Fibroblast of skin of abdomen (primary cell): ENCODE measurements at places on chromosomes 2 and 18.

DNA sequence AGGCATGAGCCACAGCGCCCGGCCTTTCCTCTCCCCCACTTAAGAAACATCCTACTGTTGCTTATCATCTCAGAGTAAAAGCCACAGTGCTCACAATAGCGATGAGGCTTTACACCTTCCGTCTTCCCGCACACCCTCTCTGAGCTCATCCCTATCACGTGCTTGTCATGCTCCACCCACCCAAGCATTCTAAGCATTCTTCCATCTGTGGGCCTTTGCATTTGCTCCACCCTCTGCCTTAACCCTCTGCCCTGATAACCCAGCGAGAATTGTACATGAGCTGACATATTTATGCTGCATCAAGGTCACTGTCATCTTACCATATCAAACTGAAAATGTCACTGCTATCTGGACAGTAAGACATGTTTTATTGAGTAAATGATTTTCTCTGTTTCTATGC is 22.6 kb downstream of the FOXI3 start:
- no peak for DNase-seq

DNA sequence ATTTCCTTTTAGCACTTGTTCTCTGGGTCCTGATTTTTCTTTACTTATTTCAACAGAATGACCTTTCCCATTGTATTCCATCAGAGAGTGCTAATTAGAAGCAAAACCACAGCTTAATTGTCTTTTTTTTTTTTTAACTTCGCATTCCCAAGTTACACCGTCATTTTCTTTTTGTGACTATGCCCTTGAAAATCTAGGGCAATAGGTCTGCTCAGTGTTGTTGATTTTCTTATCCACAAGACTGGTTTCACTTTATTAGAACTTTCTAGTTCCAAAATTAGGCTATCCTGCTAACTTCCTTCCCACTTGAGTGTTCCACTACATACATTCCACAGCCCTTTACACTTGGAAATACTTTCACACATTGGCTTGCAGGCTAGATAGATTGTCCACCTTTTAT is 18.7 kb upstream of the ADAM17 start:
- DNase-seq: no peak

DNA sequence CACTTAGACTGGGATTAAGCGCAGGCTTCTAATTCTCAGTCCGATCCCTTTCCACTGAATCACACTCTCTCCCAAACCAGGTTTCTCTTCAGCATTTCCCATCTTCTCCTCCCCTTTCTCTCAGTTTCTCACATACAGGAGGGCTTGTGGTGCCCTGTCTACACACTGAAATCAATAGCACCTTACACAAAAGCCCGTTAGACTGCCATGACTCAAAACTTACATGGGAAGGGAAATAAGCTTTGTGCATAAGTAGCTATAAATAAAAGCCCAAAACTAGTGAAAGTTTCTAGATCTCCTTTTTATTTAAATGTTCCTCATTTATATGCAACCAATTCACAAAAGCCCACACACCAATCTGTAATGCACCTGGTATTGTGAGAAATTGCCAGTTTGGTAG is 318.4 kb downstream of the TXNL1 start:
- DNase-seq: no peak

- DNase-seq: no peak
Measured at GRCh38 chr2:230205034-230205433, 14.8 kb downstream of the SP110 start.

GRCh38 chr2:57097855-57098254 is 914.1 kb downstream of the CCDC85A start:
- no peak for DNase-seq

DNA sequence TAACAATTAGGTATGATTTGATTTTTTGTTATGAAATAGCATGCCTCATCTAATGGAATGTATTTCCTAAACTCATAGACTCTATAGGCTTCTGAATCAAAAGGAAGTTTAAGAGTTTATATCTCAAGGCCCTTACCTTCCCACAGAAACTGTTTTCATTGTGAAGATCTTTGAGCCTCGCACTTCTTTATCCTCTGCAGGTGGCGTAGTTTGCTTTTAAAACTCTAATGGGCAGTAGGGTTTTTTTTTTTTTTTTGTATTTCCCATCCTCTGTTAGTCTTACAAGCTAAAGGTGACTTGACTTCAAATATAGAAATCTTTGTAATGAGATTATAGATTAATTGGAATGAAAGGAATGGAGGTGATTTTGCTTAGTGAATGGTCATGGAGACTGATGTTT is 28.3 kb downstream of the DYNC2LI1 start:
- DNase-seq: no peak

- no peak for DNase-seq
Measured at GRCh38 chr2:29097569-29097968, 17.6 kb upstream of the CLIP4 start.

DNA sequence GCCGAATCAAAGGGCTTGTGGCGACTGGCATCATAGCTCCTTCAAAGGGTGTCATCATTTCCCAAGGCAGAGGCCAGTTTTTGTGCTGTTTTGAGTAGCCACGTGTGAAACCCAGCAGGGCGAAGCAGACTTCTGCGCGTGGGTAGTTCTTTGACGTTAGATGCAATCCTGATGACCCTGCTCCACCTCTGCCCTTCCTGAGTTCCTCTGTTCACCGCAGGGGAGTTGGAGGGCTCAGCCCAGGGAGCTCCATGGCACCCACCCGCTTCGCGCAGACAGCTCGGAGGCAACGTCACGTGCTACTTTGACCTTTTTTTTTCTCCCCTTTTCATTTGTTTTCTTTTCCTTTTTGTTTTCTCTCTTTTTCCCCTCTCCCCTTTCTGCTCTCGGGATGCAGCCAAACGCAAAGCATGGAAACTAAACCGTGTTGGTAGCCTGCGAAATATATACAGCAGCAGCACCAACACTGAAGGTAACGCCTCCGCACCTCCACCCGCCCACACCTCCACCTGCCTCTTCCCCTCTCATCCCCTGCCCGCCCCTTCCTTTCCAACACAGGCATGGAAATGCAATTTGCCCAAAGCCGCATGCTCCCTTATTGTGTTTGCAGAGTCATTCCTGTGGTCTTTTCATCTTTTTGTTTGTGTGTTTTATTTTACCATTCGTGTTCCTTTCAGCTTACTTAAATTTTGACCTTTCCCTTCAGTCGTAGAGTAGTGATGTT is 153.6 kb downstream of the GBX2 start:
- no peak for DNase-seq

DNA sequence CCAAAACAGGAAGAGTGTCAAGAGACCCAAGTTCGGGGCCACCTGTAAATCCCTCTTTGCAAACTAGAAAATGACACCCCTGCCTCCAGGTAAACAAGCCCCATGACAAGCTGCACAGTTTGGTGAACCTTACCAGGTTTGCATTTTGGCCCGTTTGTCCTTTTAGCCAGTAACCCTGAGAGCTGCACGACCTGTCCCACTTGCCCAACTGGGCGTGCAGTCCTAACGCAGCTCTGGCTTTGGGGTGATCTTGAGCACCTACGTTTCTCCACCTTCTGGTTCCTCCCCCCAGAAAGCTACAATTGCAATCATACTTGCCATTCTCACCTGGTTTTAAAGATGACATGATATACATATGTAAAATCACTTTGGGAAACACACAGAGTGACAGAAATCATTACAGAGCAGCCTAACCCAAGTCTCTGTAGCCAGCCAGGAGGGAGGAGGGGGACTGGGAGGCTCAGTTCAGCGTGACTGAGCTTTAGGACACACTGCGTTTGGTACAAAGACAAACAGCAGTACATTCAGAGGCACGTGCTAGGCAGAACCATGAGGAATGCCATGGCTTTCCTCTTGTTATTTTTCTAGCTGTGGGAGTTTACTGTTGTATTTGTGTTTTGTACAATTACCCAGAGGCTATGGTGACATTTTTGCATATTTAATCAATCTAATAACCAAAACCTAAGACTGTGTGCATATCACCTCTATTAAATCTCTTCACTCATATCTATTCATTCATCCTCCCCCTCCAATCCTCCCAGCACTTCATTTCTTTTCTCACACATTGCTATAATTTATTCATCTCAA is 304.0 kb downstream of the IRS1 start:
- DNase-seq: no peak

- peak; percentile 66 for DNase-seq
Measured at GRCh38 chr2:25115902-25116301, 52.5 kb downstream of the POMC start.

DNA sequence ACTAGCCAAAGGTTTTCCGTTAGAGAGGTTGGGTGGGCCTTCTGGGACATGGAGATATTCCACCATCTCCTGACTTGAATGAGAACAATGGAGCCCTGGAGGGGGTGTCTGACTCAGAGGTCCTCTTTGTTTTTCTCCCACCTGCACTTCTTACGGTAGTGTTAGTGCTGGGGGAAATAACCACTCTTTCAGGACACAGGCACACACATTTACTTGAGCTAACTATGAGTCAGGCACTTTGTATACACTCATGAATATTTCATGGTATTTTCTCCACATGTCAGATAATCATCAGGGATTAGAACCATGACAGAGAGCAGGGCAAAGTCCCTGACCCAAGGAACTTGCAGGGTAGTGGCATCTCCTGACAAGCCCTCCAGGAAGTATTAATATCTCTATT is 439.1 kb downstream of the TSN start:
- no peak for DNase-seq

GRCh38 chr18:6055711-6056110 is 160.4 kb upstream of the TMEM200C start:
- peak; percentile 76 for DNase-seq

- DNase-seq: peak; percentile 17
Measured at GRCh38 chr2:68196120-68196716, 38.5 kb downstream of the PNO1 start.

DNA sequence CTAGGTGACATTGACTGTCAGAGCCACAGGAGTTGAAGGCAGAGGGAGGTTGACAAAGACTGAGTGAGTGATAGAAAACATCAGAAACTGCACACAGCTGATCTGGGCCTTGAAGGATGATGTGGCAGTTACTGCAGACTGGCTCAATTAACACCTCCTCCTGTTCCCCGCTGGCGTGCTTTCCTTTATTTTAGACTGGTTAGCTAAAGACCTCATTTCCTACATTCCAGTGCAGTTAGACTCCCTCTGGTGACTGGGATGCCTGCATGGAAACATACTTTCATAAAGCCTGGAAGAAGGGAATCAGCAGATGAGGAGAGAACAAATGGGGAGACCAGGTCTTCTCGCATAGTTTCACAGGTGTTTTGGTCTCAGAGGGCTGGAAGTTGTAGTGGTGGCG is 7.1 kb downstream of the TPGS2 start:
- DNase-seq: peak; percentile 34

DNA sequence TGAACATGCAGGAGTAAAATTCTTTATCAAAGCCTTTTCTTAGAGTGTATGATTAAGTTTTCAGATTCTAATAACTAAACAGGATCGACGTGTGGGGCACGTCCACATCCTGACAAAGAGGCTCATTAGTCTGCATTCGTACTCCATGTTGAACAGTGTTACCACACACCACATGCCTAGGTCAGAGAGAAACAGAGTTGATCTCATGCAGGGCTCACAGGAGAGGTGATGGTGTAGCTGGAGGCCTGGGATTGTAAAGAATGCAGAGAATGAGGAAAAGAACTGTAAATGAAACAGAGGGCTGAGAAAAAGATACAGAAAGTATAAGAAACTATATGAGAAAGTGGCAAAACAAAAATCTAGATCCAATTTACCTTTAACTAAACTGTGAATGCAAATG is 632.5 kb downstream of the BCL11A start:
- DNase-seq: no peak
